ENCODE measurements at places on chromosomes 3 and 15.

DNA sequence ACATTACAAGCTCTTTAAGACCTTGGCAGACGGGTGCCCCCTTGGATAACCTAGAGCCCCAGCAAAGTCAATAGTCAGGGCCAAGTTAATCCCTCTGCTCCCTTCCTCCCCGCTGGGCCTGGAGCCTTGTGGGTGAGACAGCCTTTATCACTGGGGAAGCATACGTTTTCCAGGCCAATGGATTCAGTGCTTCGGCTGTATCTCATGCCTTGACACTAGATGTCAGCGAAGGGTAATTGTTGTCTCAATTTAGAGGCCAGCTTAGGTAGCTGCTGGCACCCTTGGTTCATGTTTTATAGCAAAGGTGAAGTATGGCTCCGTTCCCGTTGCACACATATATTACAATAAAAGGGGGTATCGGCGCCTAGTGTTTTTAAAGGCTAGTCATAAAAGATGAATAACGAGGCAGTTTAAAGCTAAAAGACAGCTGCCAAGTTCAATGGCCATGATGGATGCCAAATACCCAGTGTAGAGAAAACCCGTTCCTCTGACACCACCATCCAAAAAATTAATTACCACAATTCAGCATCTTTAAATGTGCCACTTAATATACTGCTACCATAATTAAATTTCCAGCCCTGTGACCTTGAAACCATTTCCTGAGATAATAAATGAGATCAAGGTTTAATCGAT lies 52.3 kb upstream of the BNIP2 start:
- peak; percentile 20 for DNase-seq

GRCh38 chr3:58434990-58435389 lies 1.4 kb upstream of the PDHB start:
- DNase-seq: peak; percentile 9

DNA sequence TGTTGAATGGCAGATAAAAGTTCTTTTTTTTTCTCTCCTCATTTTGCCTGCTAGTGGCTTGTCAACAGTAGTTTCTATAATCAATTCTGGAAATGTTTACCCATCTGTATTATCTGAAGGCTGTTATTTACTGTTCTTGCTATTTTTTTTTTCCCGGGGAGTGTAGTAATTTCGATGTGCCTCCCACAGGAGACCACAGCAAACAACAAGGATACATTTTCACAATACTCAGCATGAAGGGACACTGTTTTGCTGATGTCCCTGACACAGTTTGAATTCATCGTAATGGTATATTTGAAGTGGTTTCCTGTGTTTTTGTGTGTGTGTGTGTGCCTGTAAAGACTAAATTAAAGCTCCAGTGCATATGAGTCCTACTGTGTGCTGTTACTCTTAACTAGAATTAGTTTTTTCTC lies 92.1 kb upstream of the ICE2 start:
- DNase-seq: no peak

DNA sequence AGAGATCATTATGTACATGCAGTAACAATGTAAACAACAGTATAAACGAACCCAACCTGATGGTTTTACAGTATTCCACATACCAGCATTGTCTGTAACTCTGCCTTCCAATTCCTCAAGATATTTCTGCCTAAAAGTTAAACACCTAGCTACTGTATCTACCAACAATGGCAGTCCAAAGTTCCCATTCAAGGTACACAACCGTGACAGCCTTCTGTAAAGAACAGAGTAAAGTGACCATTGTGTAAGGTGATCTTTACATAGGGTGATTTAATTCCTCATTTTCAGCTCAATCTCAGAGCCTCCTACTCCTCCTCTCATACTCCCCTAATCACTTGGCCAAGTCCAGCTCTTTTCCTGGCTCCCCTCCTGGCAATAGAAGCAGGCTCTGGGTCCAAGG lies 10.4 kb downstream of the SECISBP2L start:
- DNase-seq: no peak

- DNase-seq: no peak
Measured at GRCh38 chr3:173921732-173922131, 524.2 kb downstream of the NLGN1 start.

GRCh38 chr15:84654689-84655453 lies 788 bp upstream of the WDR73 start:
- DNase-seq: peak; percentile 84

DNA sequence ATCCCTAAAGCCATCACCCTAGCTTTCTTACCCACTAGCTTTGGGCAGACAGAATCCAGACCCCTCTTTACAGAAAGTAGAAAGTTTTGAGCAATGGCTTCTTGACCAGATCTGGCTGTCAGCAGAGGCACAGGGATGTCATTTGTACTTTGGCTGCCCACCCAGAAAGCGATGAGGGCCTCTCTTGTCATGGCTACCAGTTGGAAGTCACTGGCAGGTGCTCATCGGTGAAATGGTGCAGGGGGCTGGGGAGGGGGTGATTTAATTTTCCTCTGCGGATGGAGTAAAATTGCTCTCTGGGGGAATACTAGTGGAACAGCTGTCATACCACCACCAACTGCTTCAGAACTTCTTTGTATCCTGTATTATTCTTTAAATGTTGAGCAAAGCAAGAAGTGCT lies 393.7 kb downstream of the LSAMP start:
- no peak for DNase-seq

- DNase-seq: no peak
Measured at GRCh38 chr3:26623419-26624208, 1.0 kb downstream of the LRRC3B start.

DNA sequence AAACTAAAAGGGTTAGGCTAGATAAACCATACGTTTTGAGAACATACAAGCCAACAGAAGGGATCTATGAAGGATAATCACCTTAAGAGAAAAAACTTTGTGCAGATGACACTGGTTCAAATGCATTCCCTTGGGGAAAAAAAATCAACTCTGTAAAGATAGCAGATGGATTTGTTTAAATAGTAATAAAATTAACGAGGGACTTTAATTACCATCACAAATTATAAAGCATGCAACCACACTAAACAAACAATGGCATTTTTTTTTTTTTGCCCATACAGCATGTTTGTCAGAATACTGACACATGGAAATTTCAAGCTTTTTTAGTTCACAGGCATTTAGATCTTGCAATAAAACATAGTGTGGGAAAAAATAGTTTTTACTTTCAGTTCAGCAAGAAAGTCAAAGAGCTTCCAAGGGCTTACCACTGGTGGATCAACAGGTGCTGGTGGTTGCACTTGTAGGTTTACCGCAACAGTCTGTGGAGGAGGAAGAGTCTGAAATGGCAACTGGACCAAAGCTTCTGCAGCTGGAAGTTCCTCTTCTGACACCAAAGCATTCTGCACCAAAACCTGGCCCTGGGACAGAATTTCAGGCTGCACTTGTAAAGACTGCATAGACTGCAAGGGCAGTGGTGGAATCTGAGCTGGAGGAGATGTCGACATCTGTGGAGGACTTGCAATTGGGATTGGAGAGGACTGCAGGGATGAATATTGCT lies 53.1 kb downstream of the PHC3 start:
- DNase-seq: no peak

DNA sequence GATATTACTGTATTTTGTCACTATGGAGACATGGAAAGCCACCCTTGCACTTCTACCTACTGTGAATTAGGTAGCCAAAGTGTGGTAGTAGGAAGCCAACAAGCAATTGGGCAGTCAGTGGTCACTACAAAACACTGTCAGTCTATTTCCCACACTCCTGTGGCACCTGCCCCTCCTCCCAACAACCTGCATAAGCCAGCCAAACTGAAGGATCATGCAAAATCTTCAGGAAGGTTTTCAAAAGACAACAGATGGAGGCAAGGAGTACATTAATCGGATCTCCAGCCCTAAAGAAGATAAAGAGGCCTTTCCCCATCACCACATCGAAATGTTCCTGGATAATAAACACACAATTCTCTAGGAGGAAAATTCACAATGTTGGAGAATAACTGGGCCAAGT lies 11.9 kb downstream of the POMGNT2 start:
- no peak for DNase-seq

DNA sequence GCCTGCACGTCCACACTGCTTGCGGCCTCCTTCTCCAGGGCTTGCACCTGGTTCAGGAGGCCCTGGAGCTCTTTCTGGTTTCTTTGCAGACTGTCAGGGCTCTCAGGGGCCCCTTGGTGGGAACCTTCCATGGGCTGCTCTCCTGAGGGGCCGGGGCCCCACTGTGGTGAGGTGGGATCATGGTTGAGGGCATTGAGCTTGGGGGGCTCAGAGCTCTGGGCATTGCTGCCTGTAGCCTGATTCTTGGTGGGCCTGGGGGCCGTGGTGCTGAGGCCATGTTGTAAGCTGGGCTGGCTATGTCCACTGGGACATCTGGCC lies 7.5 kb downstream of the XIRP1 start:
- DNase-seq: no peak

DNA sequence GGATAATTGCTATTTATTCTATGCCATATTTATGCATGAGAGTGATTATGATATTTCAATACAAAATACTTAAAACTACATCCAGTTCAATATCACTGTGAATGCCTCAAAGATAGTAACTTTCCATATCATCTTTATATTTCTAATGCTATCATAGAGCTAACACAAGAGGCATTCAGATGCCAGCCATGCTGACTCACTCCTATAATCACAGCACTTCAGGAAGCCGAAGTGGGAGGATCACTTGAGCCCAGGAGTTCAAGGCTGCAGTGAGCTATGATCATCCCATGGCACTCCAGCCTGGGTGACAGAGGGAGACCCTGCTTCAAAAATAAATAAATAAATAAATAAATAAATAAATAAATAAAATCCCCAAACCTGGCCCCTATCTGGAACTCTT lies 498.7 kb downstream of the EPHA3 start:
- peak; percentile 22 for DNase-seq

- DNase-seq: peak; percentile 49
Measured at GRCh38 chr3:57397175-57398026, 104.9 kb upstream of the ASB14 start.

GRCh38 chr3:58518291-58518789 lies 18.6 kb downstream of the ACOX2 start:
- DNase-seq: no peak

- no peak for DNase-seq
Measured at GRCh38 chr3:148773805-148774204, 53.8 kb upstream of the CPB1 start.

- peak; percentile 60 for DNase-seq
Measured at GRCh38 chr3:147191795-147192385, 214.5 kb downstream of the ZIC4 start.

GRCh38 chr15:73688455-73688854 lies 4.3 kb downstream of the CD276 start:
- DNase-seq: no peak

DNA sequence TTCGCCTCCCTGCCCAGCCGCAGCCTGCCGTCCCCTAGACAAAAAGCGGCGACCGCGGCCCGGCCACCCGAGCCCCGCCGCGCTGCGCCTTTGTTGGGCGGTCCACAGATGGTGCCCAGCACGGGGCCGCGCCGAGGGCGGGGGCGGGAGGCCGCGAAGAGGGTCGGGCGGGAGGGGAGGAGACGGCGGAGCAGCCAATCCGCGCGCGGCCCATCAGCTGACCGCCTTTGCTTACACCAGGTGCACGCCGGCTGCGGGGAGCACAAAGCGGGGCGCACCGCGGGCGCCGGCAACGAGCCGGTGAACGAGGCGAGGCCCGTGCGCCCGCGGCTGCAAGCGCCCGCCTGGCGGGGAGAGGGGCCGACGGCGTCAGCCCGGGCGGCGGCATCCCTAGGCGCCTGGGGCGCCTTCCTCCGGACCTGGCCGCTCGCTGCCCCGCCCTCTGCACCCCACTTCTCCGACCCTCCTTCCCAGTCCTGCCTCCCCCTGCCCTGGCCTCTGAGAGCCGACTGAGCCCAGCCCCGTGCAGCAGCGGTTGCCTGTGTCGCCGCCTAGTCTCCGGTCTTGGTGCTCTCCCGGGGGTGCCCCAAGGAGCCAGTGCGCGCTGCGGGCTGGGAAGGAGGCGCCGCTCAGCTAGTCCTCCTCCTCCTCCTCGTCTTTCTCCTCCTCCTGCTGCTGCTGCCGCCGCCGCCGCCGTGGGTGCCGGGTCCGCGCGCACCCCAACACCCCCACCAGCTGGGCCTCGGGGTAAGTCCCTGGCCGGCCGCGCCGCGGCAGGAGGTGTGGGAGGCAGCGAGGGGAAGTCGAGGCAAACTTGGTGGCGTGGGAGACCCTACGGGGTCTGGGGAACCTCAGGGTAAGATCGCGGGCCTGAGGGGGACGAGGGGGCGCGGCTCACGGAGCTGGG lies at the start of gene LRRN1:
TSS of gene LRRN1 (plus strand) at position 259 of the 907 bp plus-strand sequence. CDS start 45,211 bp downstream, outside the sequence.
- no peak for DNase-seq

DNA sequence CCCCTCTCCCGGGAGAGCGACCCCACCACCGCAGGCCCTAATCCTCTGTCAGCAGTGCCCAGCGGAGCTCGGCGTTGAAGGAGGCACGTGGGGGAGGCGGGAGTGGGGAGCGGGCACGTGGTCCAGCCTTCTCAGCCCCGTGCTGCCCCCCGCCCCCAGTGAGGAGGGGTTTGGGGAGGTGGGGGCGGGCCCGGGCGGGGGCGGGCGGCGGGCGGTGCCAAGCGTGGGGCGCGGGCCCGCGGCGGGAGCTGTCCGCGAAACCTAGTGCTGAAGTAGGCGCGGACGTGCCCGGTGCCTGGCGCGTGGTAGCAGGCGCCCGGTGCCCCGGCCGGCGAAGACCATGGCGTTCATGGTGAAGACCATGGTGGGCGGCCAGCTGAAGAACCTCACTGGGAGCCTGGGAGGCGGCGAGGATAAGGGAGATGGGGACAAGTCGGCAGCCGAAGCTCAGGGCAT lies at the start of gene CPLX3:
TSS of gene CPLX3 (plus strand) at position 264 of the 456 bp plus-strand sequence. CDS start at position 341, 77 bp downstream.
- DNase-seq: no peak

- no peak for DNase-seq
Measured at GRCh38 chr3:177431525-177432176, 234.4 kb upstream of the TBL1XR1 start.

DNA sequence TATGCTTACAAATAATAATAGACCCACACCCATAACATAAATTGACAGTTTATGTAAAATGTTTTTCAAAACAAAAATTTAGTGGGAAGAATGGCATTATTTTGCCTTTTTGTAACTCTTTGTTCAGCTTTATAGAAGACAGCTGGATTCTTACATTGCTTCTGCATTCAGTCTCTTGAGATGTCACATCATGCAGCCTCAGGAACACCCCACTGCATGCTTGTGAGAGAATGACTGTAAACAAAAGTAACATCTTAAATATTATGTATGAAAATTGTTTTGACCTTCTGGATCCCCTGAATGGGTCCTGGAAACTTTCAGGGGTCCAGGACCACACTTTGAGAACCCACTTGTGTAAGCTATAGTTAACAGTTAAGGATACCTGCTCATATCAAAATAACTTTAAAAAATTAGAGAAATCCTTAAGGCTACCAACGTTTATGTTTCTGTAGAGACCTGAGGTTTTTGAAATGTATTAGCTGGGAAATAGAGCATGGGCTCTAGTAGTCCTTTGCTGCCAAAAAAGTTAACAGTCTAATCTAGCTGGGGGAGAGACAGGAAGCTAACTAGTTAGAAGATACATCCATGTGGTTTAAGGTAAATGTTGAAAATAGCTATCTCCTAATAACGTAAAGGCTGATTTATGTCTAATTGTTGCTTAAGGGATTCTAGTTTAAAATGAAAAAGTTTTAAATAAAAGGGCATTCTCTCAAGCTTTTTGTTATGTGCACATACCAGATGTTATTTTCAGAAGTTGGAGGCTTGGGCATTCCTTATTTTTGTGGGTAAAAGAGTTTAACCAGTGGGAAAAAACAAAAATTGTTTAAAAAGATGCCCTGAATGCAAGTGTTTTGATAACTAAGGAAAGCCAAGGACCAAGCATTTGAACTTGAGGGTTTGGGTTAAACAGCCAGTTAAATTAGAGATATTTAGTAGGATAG lies 3.8 kb downstream of the USP3 start:
- no peak for DNase-seq

GRCh38 chr3:5006755-5007202 lies 27.5 kb downstream of the BHLHE40 start:
- DNase-seq: no peak

GRCh38 chr3:188931036-188931435 lies 240.7 kb upstream of the TPRG1 start:
- DNase-seq: no peak

GRCh38 chr15:66999046-66999968 lies 66.1 kb upstream of the SMAD3 start:
- no peak for DNase-seq
